ENCODE measurements at places on chromosomes 12 and 14. TPM values are rescaled to one million over a fixed set of nuclear protein-coding genes. Genes with fewer than 3 reads are reported as not detected.

DNA sequence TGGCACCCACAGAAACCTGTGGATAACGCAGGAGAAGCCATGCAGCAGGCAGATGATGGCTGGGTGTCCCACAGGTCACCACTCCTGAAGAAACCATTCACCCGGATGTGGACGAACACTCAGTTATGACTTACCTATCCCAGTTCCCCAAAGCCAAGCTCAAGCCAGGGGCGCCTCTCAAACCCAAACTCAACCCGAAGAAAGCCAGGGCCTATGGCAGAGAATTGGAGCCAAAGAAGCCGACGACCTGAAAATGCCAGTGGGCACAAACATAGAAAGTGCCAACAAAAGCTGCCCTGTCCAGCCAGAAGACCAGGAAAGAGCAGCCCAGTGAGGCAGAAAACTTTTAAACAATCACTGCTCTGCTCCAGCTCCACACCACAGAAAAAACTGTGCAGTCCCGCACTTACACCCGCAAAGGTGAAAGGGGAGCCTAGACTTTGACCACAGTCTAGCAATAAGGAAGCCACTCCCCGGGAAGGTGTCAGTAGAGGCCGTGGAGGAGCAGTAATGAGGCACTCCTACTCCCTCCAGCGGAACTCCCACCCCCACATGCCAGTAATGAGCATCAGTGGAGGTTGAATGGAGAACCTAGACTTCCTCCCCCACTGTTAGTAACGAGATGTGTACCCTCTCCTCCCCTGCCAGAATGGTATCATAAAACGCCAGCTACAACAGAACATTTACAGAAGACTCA is 6.0 kb upstream of the ACVRL1 start:
- DNase-seq, result no peak

- no peak for DNase-seq
These were observed 32.0 kb downstream of the ANAPC7 start for GRCh38 chr12:110371408-110372055.

DNA sequence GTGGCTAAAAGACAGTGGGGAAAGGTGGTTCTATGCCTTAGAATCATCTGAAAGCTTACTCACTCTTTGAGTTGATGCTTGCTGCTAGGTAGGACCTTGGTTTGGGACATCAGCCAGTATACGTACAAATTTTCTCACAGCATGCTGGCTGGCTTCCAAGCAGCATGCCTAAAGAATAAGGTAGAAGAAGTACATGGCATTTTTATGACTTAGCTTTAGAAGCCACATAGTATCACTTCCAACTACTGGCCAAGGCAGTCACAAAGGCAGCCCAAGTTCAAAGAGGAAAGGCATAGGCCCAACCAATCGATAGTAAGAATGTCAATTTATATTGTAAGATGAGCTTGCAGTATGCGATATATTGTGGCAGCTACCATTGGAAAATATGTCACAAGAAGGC is 284.2 kb upstream of the CAND1 start:
- no peak for DNase-seq

DNA sequence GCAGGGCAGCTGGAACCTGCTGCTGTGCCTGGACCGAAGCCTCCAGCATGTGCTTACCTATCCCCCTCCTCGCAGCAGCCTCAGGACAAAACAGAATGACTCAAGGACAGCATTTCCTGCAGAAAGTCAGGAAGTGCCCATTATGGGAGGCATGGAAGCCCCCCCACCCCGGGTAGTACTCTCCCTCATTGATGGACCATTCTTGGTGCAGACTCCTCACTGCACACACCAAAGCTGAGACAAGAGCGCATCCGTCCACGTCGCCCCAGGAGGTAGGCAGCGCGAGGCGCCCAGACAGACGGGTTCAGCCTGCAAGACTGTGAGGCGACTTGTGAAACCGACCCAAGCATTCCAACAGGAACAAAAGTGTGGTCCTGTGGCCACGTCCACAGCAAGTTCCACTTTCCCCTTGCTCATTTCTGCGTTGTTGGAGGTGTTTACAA is 243.9 kb upstream of the ATXN7L3B start:
- DNase-seq, result no peak

GRCh38 chr14:103281496-103282231 is 52.4 kb upstream of the EIF5 start:
- DNase-seq, result peak; percentile 54

GRCh38 chr12:127145929-127146789 is 1120.8 kb upstream of the TMEM132C start:
- DNase-seq, result peak; percentile 70

DNA sequence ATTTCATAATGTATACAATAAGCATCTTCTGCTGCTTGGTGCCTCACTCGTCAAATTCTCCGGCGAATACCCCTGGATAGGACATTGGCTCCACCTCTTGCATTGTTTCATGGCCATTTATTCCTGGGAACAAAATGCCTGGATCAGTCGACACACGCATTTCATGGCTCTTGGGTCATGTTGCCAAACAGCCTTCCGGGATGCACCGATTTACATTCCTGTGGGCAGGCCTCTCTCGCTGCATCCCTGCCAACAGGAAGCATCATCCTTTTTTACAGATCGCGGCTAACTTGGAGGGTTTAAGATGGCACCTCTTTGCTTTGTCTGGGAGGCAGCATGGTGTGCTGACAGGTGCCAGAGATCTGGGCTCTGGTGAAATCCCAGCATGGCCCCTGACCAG is 32.7 kb upstream of the RIMBP2 start:
- no peak for DNase-seq

DNA sequence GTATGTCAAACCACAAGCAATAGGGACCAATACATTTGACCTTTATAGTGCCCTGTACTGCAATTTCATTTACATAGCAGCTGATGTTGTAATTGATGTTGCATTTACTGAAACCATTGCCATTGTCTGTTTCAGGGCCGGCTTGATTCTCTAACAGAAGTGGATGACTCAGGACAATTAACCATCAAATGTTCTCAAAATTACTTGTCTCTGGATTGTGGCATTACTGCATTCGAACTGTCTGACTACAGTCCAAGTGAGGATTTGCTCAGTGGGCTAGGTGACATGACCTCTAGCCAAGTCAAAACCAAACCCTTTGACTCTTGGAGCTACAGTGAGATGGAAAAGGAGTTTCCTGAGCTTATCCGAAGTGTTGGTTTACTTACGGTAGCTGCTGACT is 216.0 kb downstream of the AKAP6 start:
- DNase-seq, result no peak

GRCh38 chr14:101908795-101909194 is 55.6 kb upstream of the DYNC1H1 start:
- no peak for DNase-seq

Gene FAM186B
- 0.32 TPM for total RNA-seq

Gene A2M
- total RNA-seq, result 550 TPM

Gene VASH1
- 18.4 TPM for total RNA-seq

Gene TMEM179
- 1.5 TPM for total RNA-seq

Gene GLIPR1
- total RNA-seq, result 44.4 TPM

Gene KRT3
- not detected for total RNA-seq

Gene WNK1
- total RNA-seq, result 170 TPM

Gene MAP1LC3B2
- 0.46 TPM for total RNA-seq

All from mucosa of gallbladder (tissue), 1 donor.